ENCODE measurements at places on chromosomes 3 and 15. TPM values are rescaled to one million over a fixed set of nuclear protein-coding genes. Genes with fewer than 3 reads are reported as not detected.

SOX14 gene
- total RNA-seq = not detected

TGM5 gene
- total RNA-seq = 2.7 TPM

TYRO3 gene
- 6.9 TPM for total RNA-seq

ADAMTS17 gene
- total RNA-seq = 5.9 TPM

TMEM207 gene
- not detected for total RNA-seq

GRCh38 chr3:117366574-117366973 is 657.0 kb downstream of the TUSC7 start:
- DNase-seq = no peak

DNA sequence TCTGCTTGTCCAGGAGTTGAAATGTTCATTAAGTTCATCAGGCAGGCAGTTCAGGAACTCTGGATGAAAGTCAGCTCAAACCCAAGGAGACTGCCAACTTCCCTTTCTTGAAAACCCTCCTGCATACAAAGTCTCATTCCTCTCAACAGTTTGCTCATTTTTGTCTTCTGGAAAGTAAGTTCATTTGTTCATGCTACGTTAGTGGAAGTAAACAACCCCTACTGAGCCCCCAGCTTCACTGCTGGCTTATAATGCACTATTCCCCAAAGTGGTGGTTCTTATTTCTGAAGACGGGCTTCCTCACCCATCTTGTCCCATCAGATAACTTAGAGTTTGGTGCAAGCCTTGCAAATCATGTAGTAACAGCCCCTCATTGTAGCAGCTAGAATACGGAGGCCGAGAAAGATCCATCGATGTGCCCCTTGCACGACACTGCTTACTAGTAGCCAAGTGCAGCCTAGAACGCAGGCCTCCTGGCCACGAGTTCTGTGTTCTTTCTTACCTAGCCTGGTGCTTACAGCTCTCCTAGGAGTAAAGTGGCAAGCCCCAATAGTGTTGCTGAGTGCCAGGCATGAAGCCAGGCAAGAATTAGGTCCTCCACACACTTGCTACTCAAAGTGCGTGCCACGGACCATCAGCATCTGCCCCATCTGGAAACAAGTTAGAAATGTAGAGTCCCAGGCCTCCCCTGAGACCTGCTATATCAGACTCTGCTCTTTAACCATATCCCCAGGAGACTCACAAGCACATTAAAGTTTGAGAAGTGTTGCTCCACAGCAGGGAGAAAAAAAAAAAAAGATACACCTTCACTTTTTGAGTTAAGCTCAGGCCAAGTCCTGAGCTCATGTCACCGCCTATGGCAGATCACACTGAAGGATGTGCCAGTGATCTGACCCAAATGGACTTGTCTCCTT is 82.5 kb downstream of the RFTN1 start:
- DNase-seq = no peak

DNA sequence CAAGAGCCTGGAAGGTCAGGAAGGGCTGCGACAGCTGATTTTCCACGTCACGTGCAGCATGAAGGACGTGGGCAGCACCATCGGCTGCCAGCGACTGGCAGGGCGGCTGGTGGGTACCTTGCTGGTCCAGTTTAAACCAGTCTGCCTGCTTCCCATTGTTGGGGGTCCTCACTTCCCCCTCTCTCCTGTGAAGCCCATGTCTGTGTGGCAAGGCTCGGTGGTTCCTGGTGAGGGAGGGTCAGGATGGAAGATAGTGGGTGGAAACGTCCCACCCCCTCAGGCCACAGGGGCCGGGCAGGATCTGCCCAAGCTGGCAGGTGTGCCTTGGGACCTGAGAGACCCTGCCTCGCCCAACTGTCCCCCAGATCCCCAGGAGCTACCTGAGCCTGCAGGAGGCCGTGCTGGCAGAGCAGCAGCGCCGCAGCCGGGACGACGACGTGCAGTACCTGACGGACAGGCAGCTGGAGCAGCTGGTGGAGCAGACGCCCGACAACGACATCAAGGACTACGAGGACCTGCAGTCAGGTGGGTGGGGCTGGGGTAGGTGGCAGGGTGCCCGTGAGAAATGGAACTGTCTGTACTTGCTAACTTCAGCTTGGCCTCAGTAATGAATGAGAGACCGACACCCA is 108.2 kb downstream of the LRRK1 start:
- DNase-seq = no peak

DNA sequence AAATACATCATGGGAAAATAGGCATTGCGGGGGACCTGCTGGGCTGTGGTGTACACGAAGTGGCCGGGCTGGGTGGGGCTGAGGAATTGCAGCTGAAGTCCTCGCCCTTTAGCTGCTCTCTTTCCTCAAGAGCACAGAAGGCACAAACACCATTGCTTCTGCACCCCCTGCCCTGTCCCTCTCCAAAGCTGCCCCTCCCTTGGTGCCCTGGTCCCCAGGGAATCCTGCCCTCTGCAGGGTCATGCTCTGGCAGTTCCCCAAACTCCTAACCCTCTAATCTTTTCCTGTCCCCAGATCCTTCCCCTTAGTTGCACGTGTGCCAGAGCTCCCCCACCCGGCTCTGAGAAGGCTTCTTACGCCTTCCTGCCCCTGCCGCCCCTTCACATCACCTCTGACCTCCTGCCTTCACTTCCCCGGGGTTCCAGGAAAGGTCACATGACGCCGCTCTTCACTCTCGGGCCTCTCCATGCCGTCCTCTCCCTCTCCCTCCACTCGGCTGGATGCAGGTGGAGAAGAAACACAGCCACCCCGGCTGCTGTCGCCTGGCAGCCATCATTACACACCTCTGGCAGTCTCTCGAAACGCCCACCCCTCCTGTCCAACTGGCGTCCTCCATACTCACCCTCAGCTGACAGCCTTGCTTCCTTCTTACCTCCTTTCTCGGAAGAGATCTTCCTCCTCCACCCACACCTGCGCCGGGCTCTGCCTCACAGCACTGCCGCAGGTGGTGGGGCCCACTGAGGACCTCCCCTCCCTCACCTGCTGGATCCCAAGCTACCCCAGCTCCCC is 6.9 kb upstream of the PCSK6 start:
- peak; percentile 5 for DNase-seq

GRCh38 chr15:32659340-32660155 is 18.0 kb downstream of the SCG5 start:
- DNase-seq = no peak

DNA sequence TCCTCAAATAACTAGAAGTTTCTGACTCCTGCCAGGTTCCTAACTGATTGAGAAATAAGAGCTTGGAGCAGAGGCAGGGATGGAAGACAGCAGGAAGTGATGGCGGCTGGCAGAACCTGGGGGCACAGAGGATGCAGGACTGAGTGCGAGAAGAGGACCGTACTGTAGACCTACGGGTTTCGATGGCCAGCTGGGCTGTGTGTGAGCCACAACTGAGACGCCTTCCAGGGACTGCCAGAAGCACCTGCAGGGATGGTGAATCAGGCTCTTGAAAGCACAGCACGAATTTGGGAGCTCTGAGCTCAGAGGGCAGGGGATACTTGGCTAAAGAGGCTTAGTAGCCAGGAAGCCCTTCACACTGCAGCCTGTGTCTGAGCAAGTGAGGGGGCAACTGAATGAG is 165.6 kb downstream of the ABHD5 start:
- DNase-seq = no peak

GRCh38 chr15:30922480-30923311 is 19.0 kb downstream of the FAN1 start:
- no peak for DNase-seq

- peak; percentile 60 for DNase-seq
These were observed 848 bp downstream of the NCEH1 start for GRCh38 chr3:172709774-172710663.

Data from breast epithelium (tissue), 4 donors.